Vagina (tissue), 2 donors: ENCODE measurements at places on chromosomes 12 and 14.

GRCh38 chr12:76878099-76878898, 520 bp downstream of the CSRP2 start:
- no peak for DNase-seq

DNA sequence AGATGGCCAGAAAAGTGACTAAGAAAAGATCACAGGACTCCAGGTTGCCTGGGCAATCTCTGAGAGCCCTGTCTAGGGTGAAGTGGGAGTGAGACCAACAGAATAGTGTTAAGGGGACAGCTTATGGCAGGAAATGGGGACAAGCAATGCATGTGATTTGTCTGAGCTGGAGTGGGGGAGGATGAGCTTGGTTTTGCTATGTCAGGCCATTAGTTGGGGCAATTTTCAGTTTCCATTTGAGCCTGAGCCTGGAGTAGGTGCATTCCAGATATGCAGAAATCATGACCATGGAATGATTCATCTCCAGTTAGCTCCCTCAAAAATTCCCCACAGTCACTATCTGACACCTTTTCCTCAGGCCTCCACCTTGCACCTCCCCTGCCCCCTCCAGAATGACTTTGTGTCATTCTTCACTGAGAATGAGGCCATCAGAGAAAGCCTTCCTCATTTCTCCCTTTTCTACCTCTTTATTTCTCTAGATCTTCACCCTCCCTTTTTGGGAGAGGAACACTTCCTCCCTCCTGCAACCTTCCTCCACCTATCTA, 150.9 kb upstream of the PLEKHG7 start:
- DNase-seq: no peak

- no peak for DNase-seq
Observed at GRCh38 chr14:92577321-92577742, 63.8 kb downstream of the RIN3 start.

- no peak for DNase-seq
Observed at GRCh38 chr14:53902307-53902706, 54.3 kb downstream of the BMP4 start.

GRCh38 chr12:55679691-55680090, 28.0 kb downstream of the ITGA7 start:
- no peak for DNase-seq

DNA sequence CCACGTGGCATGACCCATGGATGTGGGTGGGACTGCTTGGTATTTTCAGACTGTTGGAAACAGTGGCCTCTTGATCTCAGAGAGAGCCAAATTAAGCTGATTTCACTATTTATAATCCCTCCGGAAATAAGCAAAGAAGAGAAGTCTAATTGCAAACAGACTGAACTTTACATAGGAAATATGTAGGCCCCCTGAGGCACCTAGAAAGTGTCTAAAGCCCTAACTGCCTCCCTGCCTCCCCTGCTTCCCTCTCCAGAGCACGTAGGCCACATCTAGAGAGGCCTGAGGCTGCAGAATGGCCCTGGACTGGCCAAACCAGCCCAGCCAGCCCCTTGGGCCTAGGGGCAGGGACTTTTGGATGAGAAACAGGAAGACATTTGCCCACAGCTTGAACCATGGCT, 123.8 kb downstream of the ZFP36L1 start:
- DNase-seq: no peak

DNA sequence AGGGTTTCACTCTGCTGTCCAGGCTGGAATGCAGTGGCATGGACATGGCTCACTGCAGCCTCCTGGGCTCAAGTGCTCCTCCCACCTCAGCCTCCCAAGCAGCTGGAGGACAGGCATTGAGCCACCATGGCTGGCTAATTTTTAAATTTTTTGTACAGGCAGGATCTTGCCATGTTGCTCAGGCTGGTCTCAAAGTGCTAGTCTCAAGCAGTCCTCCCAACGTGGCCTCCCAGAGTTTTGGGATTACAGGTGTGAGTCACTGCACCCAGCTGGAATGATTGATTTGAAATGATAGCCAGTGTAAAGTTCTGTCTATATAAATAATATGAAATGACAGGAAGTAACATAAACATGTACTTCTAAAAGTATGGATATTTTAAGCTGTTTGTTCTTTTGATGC, 172.7 kb downstream of the FUT8 start:
- DNase-seq: no peak

- DNase-seq: no peak
Observed at GRCh38 chr14:24928386-24928900, 121.5 kb downstream of the STXBP6 start.

DNA sequence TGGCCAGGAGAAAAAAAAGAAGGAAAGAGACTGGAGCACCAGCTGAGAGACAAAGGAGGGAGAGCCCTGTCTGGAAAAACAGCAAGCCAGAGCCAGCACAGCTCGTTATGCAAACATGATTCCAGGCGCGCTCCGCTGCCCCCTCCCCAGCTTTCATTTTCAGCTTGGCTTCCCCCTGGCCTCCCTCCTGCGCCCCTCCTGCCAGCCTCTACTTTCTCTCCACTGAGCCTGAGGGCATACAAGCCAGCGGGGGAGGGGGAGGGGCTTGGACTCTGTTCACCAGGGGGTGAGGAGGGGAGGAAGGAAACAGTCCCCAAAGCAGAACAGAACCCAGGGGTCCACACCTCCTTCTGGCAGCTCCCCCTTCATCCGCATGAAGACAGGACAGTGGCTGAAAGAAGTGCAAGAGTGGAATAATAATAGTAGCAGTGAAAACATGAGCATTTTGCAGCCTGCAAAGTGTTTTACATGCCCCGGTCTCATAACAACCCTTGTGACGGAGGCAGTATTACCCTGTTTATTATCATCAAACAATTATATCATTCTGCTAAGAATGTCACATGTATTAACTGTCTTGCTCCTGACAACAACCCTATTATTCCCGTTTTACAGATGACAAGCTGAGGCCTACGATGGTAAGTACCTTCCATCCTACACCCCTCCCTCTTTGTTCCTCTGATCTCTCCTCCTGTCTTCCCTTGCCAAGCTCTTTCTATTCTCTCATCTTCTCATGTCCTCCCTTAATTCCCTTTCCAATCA, 24.2 kb downstream of the SMUG1 start:
- no peak for DNase-seq
